ENCODE measurements at places on chromosomes 11 and 22.

DNA sequence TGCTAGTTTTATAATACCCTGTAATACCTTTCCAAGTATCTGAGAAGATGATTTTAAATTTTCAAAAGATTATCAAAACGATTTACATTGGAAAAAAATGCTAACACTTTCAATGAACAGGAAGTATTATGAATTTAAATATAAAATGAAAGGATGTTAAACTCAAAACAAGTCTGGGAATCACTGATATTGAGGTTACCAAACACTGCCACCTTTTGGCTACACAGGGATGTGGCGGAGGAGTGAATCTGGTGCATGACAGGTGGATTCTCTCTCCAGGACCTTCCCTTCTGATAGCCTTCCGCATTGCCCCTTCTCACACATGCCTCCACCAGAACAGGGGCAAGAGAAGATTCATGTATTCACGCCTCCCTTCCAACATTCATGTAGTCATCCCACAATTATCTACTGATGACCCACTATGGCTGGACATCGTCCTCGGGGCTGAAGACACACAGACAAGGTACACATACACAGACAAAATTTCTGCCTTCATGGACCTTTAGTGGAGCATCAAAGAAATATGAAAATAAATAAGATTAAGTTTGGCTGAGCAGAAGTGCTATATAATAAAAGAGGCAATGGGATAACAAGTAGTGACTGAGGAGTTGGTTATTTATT is 34.7 kb downstream of the ATG16L2 start:
- DNase-seq, result no peak

GRCh38 chr11:29562183-29562582 is 454.6 kb downstream of the KCNA4 start:
- DNase-seq, result no peak

DNA sequence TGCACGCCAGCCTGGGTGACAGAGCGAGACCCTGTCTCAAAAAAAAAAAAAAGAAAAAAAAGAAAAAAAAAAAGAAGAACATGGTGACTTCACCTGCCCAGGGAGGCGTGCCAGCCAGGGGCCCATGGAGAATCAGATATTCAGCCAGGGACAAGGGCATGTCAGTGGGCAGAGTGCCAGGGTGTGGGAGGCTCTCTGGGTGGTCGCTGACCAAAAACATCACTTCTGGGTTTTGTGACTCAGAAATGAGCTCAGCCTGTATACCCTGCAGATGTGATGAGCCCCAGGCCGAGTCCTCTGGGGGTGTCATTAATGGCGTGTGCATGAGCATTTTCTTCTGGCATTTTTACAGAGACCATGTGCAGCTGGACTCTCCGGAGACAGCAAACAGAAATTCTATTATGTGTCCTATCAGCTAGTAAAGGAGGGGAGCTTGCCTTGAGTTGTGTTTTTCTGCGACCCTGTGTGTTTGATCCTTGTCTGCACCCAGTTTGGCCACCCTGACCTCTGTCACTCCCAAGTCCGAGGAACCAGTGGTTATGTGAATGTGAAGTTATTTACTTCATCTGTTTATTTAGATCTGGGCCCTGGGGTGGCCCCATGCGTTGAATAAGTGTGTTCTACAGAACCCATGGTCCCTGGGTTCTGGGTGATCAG is 53.6 kb downstream of the BCR start:
- DNase-seq, result no peak

DNA sequence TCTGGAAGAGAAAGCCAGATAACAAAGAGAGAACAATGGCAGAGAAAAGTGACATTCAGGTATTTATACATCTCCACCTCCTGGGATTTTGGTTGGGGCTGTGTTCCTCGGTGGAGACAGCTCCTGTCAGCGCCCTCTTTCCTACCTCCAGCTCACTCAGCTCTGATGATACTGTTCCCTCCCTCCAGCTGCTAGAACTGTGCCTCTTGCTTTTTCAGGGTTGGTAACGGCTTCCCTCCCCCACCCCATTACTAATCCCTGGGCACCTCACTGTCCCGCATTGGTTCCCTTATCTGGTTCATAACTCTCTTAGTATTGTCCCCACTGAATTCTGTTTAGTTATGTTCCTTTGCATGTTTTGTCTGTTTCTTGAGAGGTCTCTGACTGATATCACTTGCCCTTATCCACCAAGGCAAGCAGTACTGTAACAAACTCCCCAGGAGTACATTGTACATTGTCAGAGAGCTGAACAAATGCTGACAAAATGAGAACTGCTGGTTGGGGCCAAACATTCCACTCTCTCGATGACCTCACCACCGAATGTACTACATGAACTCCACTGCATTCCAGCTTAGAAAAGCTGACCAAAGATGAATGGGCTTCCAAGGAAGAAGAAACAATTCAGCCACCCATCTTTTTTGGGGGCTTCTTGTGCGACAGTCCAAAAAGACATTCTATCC is 5.7 kb upstream of the FBXO3 start:
- DNase-seq, result no peak

GRCh38 chr11:131993246-131993645 is 622.8 kb downstream of the NTM start:
- DNase-seq, result no peak

GRCh38 chr11:64608636-64609035 is 17.6 kb downstream of the SLC22A12 start:
- no peak for DNase-seq

DNA sequence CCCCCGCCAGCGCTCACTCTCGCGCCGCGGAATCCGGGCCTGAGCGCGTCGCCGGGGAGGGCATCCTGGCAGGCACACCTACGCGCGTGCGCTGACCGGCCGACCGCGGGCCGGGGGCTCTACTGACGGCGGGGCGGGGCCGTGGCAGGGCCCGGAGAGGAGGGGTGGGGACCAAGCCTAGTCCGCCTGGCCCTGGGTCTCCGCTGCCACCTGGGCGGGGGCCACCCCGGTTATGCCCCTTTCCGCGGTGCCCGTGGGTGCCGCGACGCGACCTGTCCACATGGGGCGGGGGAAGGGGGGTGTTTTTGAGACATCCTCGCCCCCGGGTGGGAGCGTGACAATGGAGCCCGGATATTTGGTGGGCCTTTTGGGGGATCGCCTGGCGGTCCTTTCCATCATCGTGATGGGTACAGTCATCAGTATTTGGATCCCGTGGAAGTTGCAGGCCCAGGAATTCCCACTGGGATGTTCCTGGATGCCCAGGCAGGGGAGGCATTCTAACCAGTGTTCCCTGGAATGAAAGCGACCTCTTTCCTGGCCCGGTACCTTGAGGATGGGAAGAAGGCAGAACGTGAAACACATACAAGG is 2.2 kb downstream of the NCAM1 start:
- no peak for DNase-seq

- no peak for DNase-seq
These were observed 10.4 kb upstream of the HIKESHI start for GRCh38 chr11:86291466-86292262.

DNA sequence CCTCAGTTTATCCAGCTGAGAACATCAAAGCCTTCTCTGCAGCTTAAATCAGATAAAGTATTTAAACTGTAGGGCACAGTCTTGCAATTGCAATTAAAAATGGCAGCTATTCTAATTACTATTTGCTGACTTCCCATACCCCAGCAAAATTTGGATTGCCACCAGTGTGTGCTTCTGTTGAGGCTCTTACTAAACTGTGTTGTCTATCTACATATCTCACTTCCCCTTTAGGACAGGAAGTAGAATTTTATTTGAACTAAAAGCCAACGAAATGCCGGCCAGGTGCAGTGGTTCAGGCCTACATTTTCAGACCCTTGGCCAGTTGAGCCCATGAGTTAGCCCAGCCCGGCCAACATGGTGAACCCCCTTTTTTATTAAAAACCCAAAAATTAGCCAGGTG is 7.1 kb downstream of the SAA4 start:
- no peak for DNase-seq

- no peak for DNase-seq
These were observed 143.6 kb downstream of the TEAD1 start for GRCh38 chr11:12817681-12818332.

DNA sequence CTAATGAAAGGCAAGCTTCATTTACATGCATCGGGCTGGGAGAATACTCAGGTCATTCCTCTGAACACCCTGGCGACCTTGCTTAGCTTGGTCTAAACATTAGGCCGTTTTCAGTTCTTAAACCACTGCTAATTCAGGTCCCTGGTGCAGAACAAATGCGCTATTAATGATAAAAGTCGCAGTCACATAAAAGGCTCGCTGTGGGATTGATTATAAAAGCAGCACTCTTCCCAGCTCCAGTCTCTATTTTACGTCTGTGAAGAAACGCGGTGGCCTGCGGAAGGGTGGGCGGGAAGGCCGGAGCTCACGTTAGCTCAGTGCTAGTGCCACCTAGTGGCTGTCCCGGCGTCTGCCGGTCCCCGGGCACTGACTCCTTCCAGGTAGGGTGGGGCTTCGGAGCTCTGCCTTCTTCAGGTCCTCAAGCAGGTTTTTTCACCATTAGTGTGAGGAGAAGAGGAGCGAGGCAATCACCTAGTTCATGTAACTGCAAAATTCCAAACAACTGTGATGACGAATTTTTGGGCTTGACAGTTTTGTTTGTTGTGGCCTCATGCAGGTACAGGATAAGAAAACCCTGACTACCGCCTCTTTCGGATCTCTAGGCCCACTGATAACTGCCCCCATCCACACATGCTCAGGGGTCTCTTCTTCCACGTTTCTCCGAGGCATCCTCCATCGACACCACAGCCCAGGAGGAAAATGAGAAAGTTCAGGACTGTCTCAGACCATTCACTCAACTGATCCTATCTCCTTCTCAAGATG is 66.5 kb upstream of the CLMP start:
- peak; percentile 50 for DNase-seq

GRCh38 chr22:25448435-25449051 is 115.9 kb upstream of the GRK3 start:
- no peak for DNase-seq

GRCh38 chr11:115051938-115052590 is 373.7 kb downstream of the NXPE2 start:
- no peak for DNase-seq

GRCh38 chr11:127639916-127640315 is 639.3 kb upstream of the KIRREL3 start:
- DNase-seq, result no peak

DNA sequence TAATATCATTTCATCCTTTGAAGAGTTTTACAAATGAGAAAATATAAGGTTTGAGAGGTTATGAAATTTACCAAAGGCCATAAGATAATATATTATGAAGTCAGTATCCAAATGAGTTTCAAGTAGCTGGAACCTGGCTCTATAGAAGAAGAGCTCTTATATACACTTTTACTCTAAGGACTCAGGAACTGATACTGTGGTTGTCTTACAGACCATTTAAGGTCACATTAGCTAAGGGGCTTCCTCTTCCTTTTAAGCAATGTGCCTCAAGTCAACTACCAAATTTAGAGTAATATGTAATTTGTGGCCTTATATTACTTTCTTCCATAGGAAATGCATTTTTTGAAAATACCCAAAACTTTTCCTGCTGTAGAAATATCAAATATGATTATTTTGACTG is 369.3 kb downstream of the DLG2 start:
- no peak for DNase-seq

- no peak for DNase-seq
These were observed 1405.6 kb upstream of the TENM4 start for GRCh38 chr11:80846442-80846841.

- DNase-seq, result no peak
These were observed 1.3 kb downstream of the SERPING1 start for GRCh38 chr11:57598831-57599155.

GRCh38 chr11:121466063-121466794 is 13.5 kb upstream of the SORL1-AS1 start:
- DNase-seq, result no peak

- DNase-seq, result no peak
These were observed 854.1 kb downstream of the TBC1D22A start for GRCh38 chr22:47616396-47617020.

- no peak for DNase-seq
These were observed at the start of gene JAML for GRCh38 chr11:118224511-118225188. JAML (minus strand) TSS chr11:118225011; CDS start chr11:118214866, 10,145 bp downstream.

GRCh38 chr11:67468056-67468455 is 995 bp downstream of the TMEM134 start:
- no peak for DNase-seq

GRCh38 chr11:100867606-100868005 is 180.5 kb downstream of the ARHGAP42 start:
- DNase-seq, result no peak

- DNase-seq, result no peak
These were observed 25.2 kb upstream of the CARD16 start for GRCh38 chr11:105070306-105070705.

GRCh38 chr22:24803064-24803542 is 2.9 kb upstream of the SGSM1 start:
- peak; percentile 73 for DNase-seq

GRCh38 chr11:113234888-113235287 is 79.5 kb upstream of the TTC12 start:
- DNase-seq, result no peak

GRCh38 chr11:78773077-78773476 is 198.4 kb upstream of the NARS2 start:
- DNase-seq, result no peak

- no peak for DNase-seq
These were observed 71.9 kb upstream of the HORMAD2 start for GRCh38 chr22:30008401-30008800.

- no peak for DNase-seq
These were observed 624 bp upstream of the B4GALNT4 start for GRCh38 chr11:368414-369335.

DNA sequence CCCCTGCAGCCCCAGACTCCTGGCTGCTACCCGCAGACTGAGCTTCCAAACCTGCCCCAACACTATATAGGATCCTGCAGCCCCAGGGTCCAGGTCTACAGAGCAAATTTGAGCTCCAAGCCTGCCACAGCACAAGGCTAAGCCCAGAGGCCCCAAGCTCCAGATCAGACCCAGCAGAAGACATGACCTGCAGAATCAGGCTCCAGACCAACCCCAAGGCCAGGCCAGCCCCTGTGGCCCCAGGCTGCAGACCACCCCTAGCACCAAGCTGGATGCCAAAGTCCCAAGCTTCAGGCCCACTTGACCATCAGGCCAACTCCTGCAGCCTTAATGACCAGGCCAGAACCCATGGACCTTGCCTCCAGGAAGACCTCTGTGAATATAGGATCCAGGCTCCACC is 145.3 kb downstream of the DLG2 start:
- DNase-seq, result no peak

DNA sequence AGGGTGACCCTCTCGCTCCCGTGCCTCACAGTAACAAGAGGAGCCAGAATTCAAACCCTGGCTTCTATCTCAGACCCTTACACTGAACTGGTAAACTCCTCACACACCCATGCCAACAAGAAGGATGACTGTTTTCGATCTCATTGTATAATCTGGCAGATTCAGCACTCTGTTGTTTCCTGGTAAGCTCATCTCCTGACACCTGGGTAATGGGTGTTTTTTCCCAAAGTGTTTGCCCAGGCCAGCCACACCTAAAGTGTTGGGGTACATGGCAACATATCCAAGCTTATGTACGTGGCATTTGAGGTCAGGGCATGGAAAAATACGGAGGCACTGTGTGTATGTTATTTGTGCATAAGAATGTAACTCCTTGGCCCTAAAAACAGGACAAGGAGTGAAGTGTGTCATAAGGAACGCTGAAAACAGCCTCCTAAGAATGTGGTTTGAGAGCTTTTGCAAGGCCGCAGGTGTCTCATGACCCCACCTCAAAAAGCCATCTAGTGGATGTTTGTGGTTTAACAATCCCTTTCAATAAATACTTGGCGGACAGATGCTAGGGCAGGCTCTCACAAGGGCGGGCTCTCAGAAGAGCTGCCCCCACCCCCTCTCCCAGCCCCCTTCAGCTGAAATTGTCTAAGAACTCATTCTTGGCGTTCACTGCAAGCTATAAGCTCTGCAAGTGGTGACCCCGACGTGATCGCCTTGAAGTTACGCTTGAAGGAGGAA is at the start of gene MS4A15:
MS4A15 (plus strand) TSS at position 561 of the 726 bp plus-strand sequence. CDS start 6,867 bp downstream, outside the sequence.
- DNase-seq, result no peak
